ENCODE measurements at places on chromosomes 11 and 22.

- DNase-seq = no peak
Measured at GRCh38 chr11:115269191-115269950, 234.8 kb downstream of the CADM1 start.

- DNase-seq = no peak
Measured at GRCh38 chr11:76566811-76567210, 103.7 kb downstream of the LRRC32 start.

DNA sequence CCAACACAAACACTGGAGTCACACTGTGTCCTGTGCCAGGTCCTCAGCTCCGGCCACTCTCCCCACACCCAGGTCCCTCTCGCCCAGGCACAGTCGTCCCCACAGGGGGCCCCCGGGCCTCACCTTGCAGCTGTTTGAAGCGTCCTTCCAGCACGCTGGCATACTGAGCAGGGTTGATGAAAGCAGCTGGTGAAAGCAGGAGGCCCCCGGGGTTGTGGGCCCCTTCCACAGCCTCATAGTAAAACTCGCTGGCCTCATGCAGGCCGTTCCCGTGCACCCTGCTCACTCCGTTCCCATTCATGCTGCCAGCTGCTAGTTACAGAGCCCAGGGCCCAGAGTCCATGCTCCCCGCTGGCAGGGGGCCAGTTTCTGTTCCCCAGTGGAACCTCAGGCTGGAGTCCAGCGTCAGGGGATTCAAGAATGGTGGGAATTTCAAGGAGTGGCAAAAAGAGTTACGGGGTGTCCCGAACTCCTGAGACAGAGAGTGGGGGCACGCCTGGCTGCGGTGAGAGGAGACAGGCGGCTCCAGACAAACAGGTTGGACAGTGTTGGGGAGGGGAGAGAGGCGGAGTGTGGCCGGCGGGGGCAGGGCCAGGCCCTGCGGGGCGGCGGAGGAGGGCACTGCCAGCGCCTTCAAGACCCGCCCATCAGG, 10.6 kb downstream of the SPTBN2 start:
- no peak for DNase-seq

- no peak for DNase-seq
Measured at GRCh38 chr11:8601376-8602133, 7.5 kb upstream of the STK33 start.

DNA sequence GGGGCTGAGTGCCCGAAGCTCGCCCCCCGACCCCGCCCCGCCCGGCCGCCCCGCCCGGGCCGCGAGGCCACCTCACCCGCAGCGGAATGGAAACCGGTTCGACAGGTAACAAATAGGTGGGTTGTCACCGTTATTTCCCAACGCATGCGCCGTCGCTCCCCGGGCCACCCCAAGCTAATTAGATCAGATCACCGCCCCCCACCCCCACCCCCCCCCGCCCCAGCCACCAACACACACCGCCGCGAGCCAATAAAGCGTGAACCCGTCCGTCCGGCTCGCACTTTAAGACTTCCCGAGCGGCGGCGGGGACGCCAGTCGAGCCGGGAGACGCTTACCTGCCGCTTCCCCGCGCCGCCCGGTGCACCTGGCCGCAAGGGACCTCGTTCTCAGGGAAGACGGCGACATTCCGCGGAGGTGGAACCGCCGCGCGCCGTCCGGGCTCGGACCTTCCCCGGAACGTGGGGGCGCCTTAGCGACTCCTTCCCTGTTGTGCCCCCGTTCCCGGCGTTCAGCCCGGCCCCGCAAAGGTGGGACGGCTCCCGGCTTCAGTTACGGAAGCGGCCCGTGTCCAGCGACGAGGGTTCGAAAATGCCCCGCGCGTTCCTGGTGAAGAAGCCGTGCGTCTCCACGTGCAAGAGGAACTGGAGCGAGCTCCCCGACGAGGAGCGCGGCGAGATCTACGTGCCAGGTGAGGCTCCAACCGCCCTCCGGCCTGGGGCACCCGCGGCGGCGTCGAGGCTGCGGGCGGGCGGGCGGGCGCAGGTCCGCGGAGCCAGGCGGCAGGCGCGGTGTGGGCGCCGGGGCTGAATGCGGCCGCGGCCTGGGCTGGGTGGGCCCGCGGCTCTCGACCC, at the start of gene OVOL1:
OVOL1 (plus strand) TSS at position 278 of the 851 bp plus-strand sequence; CDS start at position 589, 311 bp downstream.
- DNase-seq = peak; percentile 26

- DNase-seq = no peak
Measured at GRCh38 chr11:119529936-119530335, 107.0 kb upstream of the THY1 start.

DNA sequence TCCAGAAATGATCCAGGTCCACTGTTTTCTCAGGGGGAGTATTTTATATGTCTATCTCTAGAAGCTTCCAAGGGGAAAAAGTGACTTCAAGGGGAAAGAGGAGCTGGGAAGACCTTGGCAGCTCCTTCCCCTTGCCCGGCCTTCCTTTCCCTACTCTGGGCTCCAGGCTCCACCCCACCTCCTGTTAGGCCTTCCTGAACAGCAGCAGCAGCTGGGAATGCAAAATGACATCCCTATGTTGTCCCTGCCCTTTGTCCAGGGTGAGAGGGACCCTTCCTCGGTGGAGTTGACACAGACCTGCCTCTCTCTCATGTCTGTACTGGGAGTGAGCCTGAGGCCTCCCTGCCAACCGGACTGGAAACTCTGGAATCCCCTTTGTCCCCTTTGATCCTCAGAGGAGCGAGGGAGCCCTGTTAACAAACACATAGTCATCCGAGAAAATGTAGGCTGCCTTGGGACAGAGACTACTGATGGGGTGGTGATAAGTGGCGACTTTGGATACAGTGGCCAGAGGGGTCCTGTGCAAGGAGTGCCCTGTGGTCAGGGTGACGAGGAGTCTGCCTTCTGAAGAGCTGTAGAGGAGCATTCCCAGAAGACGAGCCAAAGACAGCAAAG, 9.0 kb upstream of the MALAT1 start:
- no peak for DNase-seq

GRCh38 chr22:44586351-44586990, 88.4 kb upstream of the RTL6 start:
- DNase-seq = no peak

- DNase-seq = peak; percentile 29
Measured at GRCh38 chr11:118789501-118790356, 1.2 kb downstream of the DDX6 start.

DNA sequence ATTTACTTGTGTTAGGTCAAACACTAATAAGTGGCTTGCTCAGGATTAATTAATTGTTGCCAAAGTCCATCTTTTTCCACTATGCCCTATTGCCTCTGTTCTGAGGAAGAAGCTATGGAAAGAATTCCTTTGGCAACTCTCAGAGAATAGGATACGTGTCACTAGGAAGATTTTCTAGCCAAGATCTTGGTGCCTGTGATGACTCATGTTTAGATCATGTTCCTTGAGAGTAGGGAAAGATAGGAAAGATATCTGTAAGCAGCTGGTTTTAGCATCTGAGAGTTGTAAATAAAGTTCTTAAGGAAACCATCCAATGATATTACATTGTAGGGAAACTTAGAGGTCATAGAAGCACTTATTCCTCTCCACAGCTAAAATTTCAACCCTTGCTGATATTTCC, 15.7 kb downstream of the SLN start:
- no peak for DNase-seq

- no peak for DNase-seq
Measured at GRCh38 chr11:57373146-57373545, 7.8 kb downstream of the PRG3 start.

- DNase-seq = no peak
Measured at GRCh38 chr22:30826670-30827355, 132.1 kb downstream of the OSBP2 start.

GRCh38 chr22:44668190-44668885, 33.7 kb upstream of the PRR5 start:
- peak; percentile 55 for DNase-seq

All from CD4-positive, alpha-beta T cell treated with Interferon gamma for 1 hour (primary cell).